Stimulated activated CD8-positive, alpha-beta memory T cell treated with anti-CD3 and anti-CD28 coated beads, Interleukin-7, amount 100 ng/mL, for 24 hours (primary cell): ENCODE measurements at places on chromosomes 6 and 20.

DNA sequence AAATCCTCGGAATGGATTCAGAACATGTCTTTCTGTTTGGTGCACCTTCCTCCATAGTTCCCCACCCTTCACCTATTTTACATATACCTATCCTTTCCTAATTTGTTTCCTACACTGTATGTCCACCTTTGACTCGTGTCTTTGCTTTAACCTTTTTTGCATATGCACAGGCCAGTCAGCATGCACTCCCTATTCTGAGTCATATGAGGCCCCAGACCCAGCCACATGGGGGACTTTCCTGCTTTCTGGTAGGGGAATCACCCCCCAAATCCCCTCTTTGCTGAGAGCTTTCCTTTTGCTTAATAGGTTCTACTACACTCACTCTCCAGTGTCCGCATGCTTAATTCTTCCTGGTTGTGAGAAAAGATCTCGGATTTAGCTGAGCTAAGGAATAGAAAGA, 393.8 kb upstream of the IMPG1 start:
- no peak for DNase-seq

DNA sequence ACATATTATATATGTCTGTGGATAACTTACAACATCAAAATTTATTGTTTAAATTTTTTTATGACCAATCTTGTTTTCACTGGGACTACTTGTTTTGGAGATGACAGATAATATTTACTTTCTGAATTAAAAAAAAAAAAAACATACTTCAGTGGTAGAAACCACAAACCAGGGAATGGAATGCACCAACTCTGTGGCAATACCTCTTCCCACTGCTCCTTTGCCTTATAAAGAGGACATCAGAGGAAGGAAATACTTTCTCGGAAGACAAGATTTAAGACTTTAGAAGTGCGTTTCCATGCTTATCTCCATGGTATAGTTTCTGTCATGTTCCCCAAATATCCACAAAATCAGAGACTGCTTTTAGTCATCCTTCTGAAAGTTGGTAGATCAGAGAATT, 1241.1 kb upstream of the EYS start:
- no peak for DNase-seq

GRCh38 chr6:167705211-167705750, 121.4 kb upstream of the AFDN start:
- no peak for DNase-seq

- DNase-seq, result no peak
Observed at GRCh38 chr6:53746442-53747103, 48.2 kb upstream of the LRRC1 start.

DNA sequence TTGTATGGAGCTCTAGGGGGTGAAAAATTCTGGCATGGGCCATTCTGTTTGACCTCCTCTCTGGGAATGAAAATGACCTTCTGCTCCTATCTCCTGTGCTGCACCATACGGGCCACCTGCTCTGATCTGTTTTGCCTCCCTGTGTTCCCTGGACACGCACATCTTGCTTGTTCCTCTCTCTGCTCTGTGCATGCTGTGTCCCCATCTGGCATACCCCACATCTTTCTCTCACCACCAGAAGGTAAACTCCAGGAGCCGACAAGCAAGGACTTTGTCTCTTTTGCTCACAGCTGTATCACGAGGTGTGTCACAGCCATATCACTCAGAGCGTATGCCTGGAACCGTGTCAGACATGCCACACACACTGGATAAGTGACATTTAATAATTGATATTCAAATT, 208.4 kb upstream of the DTNBP1 start:
- no peak for DNase-seq

DNA sequence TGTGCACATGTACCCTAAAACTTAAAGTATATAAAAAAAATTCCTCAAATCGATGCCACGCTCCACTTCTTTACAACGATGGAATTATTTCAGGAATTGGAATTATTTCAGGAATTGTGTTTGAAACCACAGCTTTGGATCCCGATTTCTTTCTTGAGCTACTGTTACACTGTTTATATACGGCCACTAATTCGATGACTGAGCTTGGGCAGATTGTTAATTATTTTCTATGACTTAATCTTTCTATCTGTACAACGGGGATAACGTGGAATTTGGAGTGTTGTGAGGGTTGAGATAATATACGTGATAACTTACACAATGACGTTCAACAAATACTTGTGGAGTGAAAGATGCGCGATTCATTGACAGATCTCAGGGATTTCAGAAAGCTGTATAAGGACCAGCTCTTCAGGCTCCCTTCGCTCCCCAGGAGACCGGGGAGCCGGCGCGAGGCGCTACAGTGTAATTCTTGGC, 171.3 kb downstream of the SLC16A10 start:
- no peak for DNase-seq

DNA sequence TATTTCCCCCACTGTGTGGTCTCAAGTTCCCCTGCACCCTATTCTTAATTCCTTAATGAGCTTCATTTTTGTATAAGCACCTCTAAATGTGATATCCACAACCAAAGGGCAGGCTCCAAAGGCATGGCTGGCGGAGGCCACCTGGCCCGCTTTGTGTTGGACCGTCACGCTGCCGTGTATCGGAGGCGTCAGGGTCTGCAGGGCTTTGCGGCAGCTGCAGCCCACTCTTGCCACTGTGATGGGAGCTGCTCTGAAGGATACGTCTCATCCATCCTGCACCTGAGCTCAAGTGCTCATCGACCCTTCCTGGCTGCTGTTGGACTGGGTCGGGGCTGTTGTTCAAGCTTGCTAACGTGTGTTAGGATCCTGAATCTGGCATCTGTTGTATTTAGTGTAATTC, 177.6 kb downstream of the ARID1B start:
- no peak for DNase-seq

GRCh38 chr6:137496909-137497720, 2.9 kb upstream of the OLIG3 start:
- no peak for DNase-seq

GRCh38 chr6:34205466-34205865, 31.2 kb upstream of the HMGA1 start:
- no peak for DNase-seq

- no peak for DNase-seq
Observed at GRCh38 chr20:23955896-23956295, 32.7 kb downstream of the GGTLC1 start.

- DNase-seq, result no peak
Observed at GRCh38 chr20:59386809-59387208, 86.4 kb downstream of the EDN3 start.

DNA sequence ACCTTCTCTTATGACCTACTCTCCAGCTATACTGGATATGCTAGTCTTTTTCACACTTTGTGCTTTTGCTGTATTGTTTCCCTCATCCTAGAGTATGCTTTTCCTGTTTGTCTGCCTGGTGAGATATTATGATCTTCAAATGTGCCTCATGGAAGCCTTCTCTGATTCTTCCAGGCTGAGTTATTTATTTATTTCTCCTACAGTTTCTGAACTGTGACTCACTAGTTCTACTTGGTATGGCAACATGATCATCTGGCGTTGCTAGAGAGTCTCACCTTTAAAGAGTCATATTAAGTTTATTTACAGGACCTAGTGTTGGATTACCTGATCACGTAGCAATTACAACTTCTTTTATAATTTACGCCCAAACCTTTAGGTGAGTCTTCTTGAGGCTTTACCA, 81.2 kb upstream of the HDAC2 start:
- no peak for DNase-seq

GRCh38 chr20:61332016-61332975, 80.2 kb downstream of the CDH4 start:
- no peak for DNase-seq

DNA sequence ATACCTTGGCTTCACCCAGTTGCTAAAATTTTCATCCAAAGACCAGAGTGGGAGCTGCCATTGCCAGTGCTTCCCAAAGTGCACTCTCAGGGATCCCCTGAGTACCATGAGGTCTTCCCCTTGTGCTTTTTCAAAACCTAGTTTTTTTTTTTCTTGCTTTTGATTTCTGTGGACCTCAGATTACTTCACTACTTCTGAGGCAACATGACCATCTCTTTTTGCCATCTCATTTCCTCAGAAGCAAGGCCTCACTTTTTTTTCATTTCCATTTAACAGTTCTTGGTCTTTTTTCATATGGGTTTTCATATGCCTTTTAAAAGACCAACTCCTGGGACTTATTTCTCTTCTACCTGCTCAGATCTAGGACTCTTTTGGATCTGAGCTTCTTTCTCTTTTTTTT, 64.1 kb upstream of the MMS22L start:
- no peak for DNase-seq

DNA sequence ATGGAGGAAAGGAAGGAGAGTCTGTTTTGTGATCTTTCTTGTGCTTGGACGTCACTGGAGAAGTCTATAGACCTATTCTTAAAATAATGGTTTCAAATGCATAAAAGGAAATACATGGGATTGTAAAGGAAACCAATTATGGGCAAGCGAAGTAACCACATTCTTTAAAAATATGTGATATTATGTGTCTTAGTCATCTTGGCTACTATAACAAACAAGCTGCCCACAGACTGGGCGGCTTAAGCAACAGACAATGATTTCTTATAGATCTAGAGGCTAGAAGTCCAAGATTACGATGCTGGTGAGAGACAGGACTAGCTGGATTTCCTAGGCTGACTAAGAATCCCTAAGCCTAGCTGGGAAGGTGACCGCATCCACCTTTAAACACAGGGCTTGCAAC, 49.4 kb upstream of the CD83 start:
- DNase-seq, result no peak

- no peak for DNase-seq
Observed at GRCh38 chr6:115617031-115617430, 443.7 kb downstream of the FRK start.

DNA sequence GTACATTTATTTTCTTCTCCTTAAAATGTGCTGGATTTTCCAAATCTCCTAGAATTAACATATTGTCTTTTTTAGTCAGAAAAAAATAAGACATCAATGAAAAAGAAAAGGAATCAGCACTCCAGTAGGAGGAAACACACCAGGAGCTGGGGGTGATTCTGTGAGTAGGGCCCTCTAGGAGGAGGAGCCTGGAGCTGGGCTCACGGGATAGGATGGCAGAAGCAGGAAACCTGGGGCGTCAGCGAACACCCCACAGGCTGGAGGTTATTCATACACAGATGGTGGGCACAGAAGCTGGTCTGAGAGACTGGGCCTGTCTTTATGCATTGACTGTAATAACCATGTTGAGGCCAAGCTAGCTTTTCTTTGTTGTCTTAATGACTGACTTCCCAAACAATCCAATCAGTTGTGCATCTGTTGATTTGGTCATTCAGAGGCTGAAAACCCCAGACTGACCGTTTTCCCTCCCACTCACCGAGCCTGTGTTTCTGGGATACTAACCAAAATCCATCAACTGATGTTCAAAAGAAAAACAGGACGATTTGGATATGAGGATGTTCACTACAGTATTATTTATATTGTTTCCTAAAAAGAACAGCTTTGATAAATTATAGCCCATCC, 53.1 kb downstream of the CPNE5 start:
- no peak for DNase-seq

DNA sequence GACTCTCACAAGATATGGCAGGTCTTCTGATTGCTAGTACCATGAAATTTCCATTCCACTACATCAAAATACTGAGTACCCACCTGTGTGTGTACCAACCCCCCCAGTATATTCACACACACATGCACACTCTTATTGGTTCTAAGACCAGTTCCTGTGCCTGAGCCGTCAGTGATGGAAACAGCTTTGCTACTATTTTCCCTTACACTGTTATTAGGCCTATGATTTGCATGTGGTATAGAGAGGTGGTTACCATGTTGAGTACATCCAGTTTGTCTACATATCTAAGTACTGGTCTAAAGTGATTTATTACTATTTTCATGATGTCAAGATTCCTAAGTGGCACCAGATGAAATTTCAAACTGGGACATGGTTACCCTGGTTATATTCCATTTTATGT, 459.9 kb downstream of the BCKDHB start:
- no peak for DNase-seq

- DNase-seq, result no peak
Observed at GRCh38 chr20:63554361-63555278, 661 bp downstream of the FNDC11 start.

- DNase-seq, result no peak
Observed at GRCh38 chr20:20734475-20734948, 22.1 kb upstream of the RALGAPA2 start.

DNA sequence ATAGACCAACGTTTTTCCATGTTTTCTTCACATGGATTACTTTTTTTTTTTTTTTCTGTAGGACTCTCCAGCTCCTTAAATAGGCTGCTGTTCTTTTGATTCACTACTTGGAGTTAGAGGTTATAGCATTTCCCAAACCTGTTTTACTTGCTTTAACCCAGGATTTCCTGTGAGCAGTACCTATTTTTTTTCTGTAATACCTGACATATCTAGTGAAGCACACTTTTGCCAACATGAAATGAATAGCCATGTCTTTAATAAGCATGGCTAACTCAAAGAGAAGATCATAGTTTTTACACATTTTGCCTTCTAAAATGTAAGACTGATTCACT, 137.0 kb downstream of the FOXA2 start:
- no peak for DNase-seq

DNA sequence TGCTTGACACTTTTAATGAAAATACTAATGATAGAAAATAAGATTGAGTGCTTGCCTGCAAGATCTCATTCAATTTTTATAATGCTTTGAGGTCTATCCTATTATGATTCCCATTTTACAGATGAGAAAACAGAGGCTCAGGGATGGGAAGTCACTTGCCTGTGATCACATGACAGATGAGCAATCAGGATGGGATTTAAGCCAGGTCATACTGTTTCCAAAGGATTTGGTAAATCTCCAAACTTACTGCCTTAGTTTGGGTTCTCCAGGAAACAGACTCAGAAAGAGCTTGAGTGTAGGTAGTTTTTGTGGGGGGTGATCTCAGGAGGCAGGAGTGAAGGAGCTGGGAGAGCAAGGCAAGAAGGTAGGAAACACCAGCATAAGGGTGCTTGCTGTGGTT, 456.3 kb downstream of the MAFB start:
- no peak for DNase-seq

DNA sequence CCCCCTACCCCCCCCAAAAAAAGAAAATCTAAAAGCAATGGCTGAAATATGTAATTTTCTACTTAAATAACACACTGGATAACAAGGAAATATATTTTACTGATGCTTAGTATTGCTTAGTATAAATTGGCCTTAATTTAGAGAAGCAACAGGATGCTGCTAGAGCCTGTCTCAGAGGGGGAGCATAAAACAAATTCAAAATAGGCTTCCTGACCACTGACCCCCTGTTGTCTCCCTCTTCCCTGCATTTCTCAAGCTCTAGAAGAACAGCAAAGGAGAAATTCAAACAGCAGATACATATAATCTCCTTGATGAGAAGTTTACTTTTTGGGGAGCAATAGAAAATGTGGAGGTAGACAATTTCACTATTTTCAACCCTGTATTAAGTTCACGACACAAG, 631.1 kb upstream of the GJE1 start:
- no peak for DNase-seq

- no peak for DNase-seq
Observed at GRCh38 chr6:150667977-150668716, 68.5 kb downstream of the PLEKHG1 start.

- DNase-seq, result no peak
Observed at GRCh38 chr20:62820962-62821725, 4.3 kb downstream of the COL9A3 start.

- DNase-seq, result no peak
Observed at GRCh38 chr20:57261457-57262251, 4.8 kb downstream of the BMP7 start.

- DNase-seq, result no peak
Observed at GRCh38 chr20:47205577-47206123, 150.8 kb downstream of the ZMYND8 start.

GRCh38 chr20:11130554-11131166, 456.9 kb upstream of the JAG1 start:
- no peak for DNase-seq

- DNase-seq, result no peak
Observed at GRCh38 chr6:142118925-142119324, 13.8 kb upstream of the GJE1 start.

GRCh38 chr6:9623985-9624384, 790.9 kb downstream of the TFAP2A start:
- DNase-seq, result no peak
